Mucosa of descending colon (tissue), 3 donors: ENCODE measurements at places on chromosomes 6 and 20. TPM values are rescaled to one million over a fixed set of nuclear protein-coding genes. Genes with fewer than 3 reads are reported as not detected.
A peak's percentile ranks its signal among the peaks of the same experiment; 100 is the strongest.

DNA sequence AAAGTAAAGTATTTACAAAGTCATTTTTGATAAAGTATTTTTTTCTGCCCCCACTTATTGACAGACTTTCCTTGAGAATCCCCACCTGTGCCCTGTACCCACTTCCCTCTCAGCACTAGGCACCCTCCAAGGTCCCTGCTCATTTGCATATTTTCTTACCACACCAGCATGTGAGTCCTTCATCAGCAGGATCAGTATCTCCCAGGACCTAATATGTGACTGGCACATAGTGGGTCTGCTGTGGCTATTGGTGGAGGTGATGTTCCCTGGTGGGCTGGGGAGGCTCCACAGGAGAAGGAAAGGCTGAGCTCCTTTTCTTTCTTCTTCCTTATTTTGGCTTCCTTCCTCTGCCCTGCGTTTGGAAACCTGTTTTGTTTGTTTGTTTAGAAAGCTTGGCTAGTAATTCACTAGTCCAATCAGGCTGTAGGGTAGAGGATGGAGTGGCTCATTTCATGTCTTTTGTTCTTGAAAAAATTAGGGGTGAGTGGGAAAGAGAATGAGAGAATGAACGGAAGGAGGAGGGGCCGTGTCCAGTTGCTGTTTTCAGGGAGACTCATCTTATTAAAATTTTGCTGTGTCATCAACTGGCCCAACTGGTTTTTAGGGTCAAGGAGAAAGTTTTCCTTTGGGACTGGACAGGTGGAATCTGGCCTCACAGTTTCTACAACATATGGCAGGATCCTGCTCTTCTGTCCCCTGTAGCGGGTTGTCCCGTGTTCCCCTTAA is 2.8 kb upstream of the RNF24 start:
- no peak for DNase-seq

- no peak for DNase-seq
These were observed 46.5 kb downstream of the ALDH8A1 start for GRCh38 chr6:134903448-134903847.

- no peak for DNase-seq
These were observed 134.3 kb downstream of the KIF6 start for GRCh38 chr6:39590871-39591393.

DNA sequence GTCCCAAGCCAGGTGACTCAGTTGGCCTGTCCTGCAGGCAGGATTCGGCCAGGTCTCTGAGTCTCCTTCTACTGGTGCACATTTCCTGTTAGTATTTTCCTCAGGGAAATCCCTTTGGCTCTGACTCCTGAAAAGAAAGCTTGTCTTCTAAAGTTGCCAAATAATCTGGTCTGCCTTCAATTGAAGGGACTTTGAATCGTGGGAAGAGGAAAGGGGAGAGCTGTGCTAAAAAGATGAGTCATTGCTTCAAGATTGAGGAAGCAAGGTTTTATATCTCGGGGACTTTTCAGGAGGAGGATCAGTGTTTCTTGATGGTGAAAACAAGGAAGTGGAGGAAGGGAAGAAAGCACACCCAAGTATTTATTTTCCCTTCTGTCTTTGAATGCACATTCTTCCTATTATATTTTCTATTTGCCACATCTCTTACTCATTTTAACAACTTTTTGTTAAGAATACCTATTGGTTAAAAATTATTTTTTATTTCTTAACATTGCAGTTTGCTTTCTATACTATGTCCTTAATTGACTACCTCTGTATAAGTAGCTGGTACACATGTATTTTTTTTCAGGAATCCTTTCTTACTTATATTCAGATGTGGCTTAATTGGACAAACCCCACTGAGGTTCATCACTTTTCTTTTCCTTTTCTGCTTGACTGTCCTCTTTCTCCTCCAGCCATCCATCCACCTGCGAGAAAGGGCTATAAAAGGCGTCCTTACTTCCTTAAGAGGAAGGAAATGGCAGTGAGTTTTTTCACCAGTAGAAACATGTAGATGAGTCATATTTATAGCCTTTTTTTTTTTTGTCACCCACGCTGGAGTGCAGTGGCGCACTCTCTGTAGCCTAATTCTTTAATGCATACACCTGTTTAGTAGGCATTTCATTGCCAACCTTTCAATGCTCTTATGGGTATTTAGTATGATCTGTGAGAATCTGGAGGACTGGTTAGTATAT is 15.0 kb upstream of the IFNGR1 start:
- DNase-seq: no peak

DNA sequence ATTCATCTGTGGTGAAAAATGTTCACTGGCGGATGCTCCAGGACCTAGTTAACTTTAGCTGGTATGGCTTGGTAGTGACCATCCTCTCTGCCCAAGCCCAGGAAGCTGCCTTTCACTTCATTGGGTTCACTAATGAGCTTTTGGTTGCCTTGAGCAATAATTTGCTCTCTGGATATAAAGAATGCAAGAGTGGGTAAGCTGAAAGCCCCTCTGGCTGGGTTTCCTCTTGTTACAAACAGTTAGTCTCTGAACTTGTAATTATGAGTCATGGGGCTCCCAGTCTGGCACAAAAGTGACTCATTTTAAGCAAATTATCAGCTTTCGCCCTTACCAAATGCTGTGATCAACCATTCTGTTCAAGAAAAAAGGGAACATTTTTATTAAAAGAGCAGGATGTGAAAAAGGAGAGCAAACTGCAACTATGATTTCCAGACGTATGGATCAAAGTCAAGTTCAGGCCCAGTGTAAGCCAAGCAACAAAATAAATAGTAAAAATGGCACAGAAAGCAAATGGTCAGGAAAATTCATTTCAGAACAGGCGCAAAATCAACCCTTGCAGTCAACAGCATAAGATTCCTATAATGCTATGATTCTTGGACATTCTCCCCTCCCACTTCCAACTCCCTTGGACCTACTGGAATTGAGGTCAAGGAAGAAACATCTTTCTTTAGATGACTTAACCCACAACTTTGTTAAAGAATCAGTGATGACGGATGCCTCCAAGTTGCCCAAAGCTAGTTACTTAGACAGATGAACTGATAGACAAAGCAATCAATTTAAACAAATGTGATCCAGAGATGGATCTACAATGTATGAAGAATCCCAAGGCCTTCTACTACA is 130.0 kb upstream of the KCNK16 start:
- DNase-seq: no peak

GRCh38 chr20:54491506-54491905 is 16.1 kb downstream of the DOK5 start:
- no peak for DNase-seq

GRCh38 chr6:7749478-7749877 is 23.6 kb downstream of the BMP6 start:
- no peak for DNase-seq

- no peak for DNase-seq
These were observed 4.4 kb upstream of the KCNS1 start for GRCh38 chr20:45105317-45105716.

DNA sequence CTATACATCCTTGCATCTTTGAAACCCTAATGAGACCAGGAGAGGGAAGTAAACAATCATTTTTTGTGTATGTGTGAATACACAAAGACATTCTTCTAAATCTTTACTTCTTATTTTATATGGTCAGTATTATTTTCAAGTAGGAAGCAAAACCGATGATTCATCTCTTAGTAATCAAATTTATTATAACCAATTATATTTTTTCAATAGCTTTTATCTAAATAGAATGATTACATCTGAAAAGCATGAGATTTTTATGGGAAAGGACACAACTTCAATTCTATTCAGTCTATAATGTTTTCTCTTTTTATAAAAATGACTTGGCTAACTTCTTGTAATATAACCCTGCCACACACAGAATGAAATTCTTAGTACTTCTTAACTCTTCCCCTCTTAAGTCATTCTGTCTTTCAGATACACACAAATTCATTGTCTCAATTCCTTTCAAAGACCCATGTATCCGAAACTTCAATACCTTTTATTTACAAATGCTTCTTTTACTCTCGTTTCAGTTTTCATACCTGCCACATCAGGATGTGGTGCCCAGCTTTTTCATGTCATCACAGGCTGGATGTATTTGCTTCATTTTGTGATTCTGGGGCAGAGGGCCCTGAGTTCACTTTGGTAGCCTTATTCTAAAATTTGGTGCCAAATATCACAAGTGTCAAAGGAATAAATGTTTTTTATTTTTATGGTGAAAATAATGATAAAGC is 227.0 kb downstream of the PHF3 start:
- no peak for DNase-seq

DNA sequence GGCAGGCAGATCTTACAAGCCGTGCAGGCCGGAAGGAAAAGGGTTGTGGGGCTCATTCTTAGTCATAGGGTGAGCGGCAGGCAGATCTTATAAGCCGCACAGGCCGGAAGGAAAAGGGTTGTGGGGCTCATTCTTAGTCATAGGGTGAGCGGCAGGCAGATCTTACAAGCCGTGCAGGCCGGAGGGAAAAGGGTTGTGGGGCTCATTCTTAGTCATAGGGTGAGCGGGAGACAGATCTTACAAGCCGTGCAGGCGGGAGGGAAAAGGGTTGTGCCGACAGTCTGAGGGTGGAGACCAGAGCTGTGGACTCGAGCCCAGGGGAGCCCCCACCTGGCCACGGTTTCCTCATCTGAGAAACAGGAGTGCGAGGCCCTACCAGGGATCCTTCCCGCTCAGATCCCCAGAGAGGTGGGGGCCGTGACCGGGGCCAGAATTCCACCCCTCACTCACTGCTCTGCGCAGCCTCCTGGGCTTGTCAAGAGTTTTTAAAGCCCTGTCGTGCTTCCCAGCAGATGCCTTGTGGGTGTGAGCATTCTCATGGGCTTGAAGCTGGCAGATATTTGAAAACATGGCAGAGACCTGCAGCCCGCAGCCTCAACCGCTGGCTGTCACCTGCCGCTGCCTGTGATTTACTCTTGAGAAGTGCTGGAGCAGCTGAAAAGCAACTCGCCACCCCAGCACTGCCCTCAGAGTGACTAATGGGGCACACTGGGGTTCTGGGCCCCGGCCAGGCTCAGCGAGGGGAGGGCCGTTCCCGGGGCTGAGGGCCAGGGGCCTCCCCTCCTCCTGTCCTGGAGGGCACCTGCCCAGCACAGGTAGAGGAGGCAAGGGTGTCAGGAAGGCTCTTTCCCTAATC is 31.9 kb downstream of the NTSR1 start:
- DNase-seq: peak; percentile 46

DNA sequence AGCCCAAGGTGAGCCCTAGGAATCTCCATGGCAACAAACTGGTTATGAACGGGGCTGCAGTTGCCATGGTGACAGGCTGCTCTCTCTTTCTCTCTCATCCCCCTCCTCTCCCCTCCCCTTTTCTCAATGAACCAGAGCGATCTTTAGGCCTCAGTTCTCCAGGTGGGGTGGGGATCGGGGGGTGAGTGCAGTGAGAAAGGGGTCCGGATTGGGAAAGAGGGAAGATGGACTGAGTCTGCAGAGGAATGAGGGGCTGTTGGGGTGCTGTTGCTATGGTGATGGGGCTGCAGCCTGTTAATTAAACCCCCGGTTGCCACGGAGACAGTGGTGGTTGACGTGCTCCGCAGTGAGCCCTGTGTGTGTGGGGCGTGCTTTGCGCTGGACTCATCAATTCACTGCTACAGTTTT is 3.6 kb upstream of the SLC12A5 start:
- DNase-seq: no peak

GRCh38 chr6:11525468-11526155 is 11.9 kb upstream of the TMEM170B start:
- DNase-seq: peak; percentile 20

- no peak for DNase-seq
These were observed 342.0 kb upstream of the CHD6 start for GRCh38 chr20:41960166-41960565.

- DNase-seq: no peak
These were observed 511 bp upstream of the OGFR start for GRCh38 chr20:62804021-62804626.

DNA sequence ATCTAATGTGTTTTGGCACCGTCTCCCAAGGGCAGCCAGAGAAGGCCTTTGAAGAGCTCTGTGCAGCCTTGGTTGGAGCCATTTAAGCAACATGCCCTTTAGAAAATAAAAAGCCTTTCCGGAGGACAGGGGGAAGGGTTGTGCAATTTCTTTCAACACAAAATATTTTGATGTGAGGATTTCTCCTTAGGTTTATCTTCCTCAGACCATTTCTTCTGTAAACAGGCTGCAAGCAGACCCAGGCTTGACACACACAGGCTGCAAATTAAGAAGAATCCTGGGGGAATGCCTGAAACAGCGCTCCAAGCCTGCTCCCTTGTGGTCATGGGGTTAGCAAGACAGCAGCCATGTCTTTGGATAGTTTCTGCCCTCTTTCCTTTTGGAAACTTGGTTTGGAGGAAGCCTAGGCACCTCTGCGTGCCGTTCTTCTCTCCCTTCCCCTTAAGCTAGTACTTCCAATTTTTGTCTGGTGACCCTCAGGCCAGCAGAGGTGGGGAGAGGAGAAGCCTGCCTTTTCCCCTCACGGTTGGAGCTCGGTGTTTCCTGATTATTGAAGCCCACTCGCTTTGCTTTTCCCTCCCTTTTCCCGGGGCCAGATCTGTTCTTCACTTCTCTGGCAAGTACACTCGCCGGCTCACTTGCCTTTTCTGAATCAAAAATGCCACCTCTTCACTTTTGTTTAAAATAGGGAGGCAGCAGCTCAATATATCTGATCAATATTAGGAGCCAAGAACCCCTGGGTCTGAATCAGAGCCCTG is 39.6 kb upstream of the NOX3 start:
- DNase-seq: no peak

GRCh38 chr6:161406646-161407045 is 132.8 kb upstream of the AGPAT4 start:
- no peak for DNase-seq

Gene C6orf163
- 2.7 TPM for total RNA-seq

Gene MAS1
- total RNA-seq: not detected

Gene NR2E1
- total RNA-seq: not detected

Gene POU3F2
- not detected for total RNA-seq

Gene ZNF335
- 22.7 TPM for total RNA-seq

Gene AHCY
- 71.5 TPM for total RNA-seq

Gene OTOR
- not detected for total RNA-seq

Gene ATP9A
- 59.4 TPM for total RNA-seq

Gene CTNNBL1
- total RNA-seq: 31.0 TPM
